Thoracic aorta (tissue), 2 donors: ENCODE measurements at places on chromosomes 12 and 14.
A peak's percentile ranks its signal among the peaks of the same experiment; 100 is the strongest.

DNA sequence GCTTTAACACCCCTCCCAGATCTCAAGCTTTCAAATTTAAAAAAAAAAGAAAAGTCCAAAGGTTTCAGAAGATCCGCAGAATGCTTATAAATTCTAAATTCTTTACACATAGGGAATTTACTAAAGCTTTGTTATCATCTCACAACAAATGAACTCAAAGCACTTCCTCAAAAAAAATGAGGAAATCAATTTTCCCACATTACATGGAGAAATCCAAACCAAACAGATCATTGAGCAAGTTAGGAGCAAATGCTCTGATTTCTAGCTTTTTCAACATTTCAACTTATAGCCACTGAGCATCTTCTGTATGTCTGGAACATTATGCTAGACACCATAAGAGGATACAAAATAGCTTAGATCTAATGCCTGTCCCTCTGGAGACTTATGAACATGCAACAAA, 161.0 kb downstream of the CEP128 start:
- no peak for DNase-seq

- no peak for DNase-seq
Measured at GRCh38 chr14:34334329-34334728, 127.7 kb downstream of the SPTSSA start.

GRCh38 chr12:4526923-4527546, 11.7 kb upstream of the RAD51AP1 start:
- DNase-seq = no peak

DNA sequence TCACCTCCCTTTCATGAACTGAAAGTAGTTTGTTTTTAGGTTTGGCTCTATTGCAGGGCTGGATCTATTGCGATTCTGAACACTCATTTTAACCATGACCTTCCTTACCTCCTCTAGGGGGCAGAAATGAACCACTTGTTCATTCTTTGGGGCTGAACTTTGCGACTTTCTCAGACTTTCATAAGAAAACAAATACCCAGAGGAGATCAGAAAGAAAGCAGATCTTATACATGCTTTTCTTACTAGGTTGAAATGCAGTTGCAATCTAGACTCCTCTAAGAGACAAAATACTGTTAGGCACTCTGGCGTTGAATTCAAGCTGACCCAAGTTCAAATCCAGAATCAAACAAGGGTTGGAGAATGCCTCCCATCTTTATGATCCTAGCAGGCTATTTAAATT, 32.6 kb upstream of the PLEKHG3 start:
- no peak for DNase-seq

- DNase-seq = no peak
Measured at GRCh38 chr12:8996682-8997405, 7.5 kb downstream of the KLRG1 start.

DNA sequence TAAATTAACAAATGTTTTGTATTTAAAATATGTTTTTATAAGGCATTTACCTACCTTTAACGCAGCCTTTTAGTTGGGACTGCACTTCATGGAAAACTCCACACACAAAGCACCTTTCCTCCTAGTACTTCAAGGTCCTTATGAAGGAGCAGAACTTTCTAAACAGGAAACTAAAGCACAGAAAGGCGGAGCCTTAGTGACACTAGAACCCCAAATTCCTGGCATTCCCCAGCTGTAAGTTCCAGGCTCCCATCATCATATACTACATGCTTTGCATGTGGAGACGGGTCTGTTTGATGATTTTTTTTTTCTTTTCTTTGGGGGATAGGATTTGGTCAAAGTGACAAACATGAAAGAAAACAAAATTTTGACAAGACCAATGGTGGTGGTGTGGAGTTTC, 39.5 kb downstream of the STXBP6 start:
- no peak for DNase-seq

DNA sequence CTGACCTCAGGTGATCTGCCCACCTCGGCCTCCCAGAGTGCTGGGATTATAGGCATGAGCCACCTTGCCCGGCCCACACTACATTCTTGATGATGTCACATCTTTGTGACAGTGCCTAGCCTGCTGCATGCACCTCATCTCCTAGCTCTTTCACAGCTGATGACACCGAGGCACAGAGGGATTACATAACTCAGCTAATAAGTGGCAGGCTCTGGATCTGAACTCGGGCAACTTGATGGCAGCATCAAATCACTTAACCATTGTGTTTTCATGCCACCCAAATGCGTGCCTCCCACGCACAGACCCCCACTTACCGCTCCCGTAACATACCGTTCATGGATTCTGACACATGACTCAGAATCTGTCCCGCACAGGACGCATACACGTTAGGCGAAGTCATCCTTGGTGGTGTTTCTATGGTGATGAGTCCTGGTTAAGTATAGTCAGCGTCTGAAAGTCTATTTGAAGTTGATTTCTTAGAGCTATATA, 7.4 kb downstream of the TMEM120B start:
- DNase-seq = no peak

GRCh38 chr12:1131811-1132224, 140.8 kb downstream of the ERC1 start:
- no peak for DNase-seq

DNA sequence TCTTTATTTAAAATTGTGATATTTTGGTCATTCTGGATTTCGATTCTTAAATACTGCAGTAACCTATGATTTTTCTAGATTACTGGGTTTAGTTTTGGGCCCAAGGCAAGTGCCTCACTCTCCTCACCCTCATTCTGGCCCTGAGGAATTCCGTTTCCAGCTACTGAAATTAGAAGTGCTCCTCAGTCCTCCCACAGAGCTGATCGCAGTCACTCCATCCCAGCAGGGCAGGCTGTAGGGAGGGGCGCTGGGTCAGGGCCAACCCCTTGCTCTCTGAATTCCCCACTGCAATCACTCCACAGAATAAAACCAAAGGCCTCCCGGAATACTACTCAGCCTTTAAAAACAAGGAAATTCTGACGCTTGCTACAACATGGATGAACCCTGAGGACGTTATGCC, 66.5 kb upstream of the DIO3 start:
- no peak for DNase-seq

- no peak for DNase-seq
Measured at GRCh38 chr12:51868821-51869495, 18.9 kb upstream of the ANKRD33 start.

- DNase-seq = no peak
Measured at GRCh38 chr12:9156119-9156518, 40.4 kb upstream of the A2M start.

DNA sequence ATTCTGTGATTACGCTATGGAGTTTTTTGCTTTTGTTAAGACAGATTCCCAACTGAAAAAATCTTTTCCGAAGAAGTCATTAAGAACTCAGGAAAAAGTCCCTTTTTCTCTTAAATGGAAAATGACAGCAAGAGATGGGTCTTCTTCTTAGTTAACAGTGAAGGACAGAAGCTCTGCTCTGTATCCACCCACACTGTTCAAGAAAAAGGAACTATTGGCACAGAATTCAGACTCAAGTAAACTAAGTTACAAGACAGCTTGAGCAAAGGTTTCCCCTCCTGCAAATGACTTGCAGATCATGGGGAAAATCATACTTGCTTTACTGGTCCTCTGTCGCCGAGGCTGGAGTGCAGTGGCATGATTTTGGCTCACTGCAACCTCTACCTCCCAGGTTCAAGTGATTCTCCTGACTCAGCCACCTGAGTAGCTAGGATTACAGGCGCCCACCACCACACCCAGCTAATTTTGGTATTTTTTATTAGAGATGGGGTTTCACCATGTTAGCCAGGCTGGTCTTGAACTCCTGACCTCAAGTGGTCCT, 137.1 kb upstream of the AEBP2 start:
- no peak for DNase-seq

GRCh38 chr14:53193193-53193592, 40.1 kb upstream of the DDHD1 start:
- DNase-seq = no peak

DNA sequence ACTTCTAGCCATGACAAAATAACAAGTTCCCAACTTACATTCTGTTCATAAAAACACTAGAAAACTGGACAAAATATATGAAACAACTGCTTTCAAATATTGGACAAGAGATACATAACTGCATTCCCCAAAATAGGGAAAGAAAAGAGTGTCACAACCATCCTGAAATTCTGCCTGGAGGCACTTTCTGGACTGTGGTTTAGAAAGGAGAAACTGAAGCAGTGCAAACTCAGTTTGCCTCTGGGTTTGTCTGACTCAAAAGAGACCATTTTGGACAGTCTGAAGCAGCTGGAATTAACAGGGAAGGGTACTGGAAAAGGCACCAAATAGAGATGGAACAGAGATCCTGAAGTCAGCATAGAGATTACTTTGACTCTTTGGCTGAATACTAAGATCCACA, 11.3 kb upstream of the SYT1 start:
- no peak for DNase-seq

- DNase-seq = no peak
Measured at GRCh38 chr14:64293976-64294671, at the start of gene ESR2. ESR2 (minus strand) TSS chr14:64294371; CDS start chr14:64282985, 11,386 bp downstream.

DNA sequence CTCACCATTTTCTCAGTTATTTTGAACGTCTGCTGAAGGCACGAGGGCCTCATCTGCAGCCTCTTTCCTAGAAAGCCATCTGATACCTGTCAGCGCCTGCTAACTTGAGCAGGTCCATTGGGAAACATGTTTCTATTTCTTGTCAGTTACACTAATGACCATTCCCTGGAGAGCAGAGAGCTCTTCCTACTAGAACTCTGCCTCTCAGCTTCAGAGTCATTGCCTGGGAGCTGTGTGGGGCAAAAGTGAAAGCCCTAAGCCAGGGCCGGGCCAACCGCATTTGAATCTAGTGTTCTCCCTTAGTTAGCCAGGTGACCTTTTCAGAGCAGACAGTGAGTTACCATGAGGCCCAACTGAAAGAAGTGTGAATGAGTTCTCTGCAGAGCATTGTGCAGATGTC, 135.8 kb downstream of the EML1 start:
- DNase-seq = no peak

DNA sequence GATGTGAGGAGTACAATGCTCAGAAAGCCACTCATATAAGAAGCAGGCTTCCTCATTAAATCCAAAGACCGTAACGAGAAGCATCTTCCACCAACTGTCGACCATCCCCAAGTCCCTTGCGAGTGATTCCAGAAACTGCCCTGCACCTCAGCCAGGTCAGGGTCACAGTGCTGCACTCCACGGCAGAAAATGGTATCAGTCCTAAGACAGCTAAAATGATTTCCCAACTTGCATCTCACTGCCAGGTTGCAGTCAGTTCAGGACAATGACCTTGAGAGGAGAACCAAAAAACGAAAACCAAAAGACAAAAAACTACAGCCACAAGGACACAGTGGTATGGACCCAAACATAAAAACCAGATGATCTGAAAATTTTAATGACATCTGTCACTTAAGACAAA, 20.6 kb downstream of the SBNO1 start:
- no peak for DNase-seq

DNA sequence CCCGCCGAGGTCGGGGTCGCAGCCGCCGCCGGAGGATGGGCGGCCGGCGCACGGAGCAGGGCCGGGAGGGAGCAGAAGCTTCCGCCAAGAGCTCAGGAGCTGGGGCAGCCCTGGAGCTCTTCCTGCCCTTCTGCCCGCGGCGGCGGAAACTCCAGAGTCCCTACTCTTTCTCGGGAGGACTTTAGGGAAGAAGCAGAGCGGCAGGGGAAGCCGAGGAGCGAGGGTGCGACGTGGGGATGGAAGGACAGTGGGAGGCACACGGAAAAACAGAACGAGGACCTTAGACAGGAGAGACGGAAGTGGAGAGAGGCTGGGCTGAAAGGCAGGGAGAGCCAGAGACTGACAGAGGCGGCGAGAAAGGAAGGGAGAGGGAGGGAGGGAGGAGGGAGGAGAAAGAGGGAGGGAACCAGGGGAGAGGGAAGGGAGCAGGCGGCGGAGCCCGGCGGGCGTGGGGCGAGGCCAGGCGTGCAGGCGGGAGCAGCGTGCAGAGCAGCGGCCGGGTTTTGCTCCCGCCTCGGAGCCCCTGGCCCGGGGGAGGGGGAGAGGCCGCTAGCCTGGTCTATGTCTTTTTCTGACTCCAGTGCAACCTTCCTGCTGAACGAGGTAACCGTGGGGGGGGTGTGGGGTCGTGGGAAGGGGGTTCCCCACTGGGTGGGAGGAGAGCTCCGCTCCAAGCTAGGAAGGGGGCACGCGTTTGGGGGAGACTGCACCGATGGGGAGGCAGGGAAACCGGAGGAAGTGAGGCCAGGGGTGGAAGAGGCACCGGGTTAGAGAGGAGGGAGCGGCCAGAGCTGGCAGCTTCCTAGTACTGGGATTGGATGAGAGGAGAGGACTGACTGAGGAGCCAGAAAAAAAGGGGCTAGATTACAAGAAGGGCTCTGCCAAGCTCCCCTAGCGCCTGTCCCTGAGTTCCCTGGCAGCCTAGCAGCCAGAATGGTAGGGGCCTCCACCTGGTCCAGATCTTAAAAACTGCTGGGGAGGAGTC, 2.9 kb upstream of the CACNB3 start:
- DNase-seq = peak; percentile 28

DNA sequence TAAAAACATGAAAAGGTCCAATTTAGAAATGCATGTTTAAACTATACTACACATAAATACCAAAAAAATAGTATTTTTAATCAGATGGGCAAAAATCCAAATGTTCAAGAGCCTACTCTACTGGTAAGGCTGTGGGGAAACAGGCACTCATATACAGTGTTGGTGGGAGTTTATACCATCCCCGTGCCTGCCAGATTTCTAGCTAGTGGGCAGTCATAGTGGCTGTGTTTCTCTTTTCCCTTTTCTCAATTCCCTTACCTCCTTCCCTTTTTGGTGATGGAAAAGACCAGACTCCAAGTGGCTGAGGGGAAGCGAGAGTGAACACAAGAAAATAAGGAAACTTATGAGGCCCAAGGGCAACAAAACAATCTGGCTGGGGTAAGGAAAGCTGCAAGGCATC, 14.7 kb downstream of the ZNF641 start:
- DNase-seq = no peak

DNA sequence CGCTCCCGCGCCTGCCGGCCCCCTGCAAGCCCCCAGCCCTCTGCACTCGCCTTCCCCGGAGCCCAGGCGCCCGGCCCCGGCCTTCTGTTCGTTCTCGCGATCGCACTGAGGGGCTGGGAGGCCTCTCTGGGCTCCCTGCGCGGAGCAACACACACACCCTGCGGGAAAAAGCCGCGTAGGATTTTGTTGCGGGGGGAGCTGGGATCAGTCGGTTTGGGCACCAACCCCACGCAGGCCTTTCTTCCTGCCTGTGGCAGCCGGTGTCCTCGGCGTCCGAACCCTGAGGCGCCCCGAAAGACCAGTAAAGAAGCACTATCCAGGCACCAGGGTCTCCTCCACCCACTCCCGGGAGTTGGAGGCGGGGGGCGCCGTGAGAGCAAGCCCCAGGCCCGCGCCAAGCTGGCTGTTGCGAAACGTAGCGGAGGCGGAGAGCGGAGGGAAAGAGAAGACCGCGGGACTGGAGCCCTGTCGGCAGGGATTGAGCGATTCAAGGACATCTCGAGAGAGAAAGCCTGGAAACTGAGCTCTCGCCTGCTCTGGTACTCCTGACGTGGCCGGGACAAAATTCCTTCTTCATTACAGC, 1.9 kb upstream of the HOXC5 start:
- DNase-seq = no peak

DNA sequence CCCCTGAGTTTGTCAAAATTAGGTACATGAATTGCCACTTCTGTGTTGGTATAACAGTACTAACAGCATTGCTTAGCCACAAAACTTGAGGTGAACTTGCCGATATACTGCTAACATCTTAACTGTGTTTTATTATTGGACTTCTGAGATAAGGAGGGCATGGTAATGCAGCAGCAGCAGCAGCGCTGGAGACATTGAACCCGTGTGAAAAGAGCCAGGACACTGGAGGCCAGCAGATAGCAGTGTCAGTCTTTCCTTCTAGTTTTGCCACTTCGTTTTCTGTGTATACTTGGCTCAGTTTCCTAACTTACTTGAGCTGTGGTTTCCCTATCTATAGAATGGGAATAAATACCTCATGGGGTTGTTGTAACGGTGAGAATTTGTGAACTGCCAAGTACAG, 82.7 kb downstream of the KTN1 start:
- no peak for DNase-seq
